Lung microvascular endothelial cell (primary cell): ENCODE measurements at places on chromosomes 4 and X. TPM values are rescaled to one million over a fixed set of nuclear protein-coding genes. Genes with fewer than 3 reads are reported as not detected.

DNA sequence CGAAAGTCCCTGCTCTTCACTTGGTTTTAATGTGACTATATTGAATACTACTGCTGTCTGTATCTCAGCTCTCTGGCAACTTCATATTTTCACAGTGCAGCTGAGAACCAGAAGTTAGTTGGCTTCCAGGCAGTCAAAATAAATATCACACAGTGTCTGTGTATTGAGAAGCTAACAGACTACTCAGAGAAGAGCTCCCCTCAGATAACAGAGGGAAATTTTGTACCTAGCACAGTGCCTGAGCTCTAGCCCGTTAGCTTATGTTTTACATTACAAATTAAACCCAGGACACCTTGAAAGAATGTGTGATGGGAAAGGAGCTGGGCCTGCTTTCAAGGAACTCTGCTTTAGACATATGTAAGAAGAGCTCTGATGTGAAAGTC is 22.7 kb downstream of the JADE1 start:
- DNase-seq, result no peak

- no peak for DNase-seq
These were observed 160.9 kb downstream of the SMIM20 start for GRCh38 chr4:26074712-26075430.

DNA sequence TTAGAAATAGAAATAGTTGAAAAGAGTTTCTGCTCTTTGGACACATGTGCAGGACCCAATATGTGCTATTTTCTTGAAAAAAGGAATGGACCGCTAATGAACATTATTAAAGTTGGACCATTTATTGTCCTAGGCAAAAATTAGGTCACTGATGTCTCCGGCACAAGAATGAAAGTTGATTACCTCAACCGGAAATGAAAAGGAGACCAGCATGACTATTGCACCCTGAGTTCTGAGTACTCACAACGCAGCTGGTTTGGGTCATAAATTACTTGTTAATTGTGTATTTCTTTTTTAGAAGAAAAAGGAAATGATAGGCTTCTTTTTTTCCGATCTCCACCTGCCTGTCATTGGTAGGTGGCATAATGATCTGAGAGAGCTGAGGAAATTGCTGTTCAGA is 232.7 kb downstream of the ARHGAP24 start:
- DNase-seq, result peak; percentile 73

DNA sequence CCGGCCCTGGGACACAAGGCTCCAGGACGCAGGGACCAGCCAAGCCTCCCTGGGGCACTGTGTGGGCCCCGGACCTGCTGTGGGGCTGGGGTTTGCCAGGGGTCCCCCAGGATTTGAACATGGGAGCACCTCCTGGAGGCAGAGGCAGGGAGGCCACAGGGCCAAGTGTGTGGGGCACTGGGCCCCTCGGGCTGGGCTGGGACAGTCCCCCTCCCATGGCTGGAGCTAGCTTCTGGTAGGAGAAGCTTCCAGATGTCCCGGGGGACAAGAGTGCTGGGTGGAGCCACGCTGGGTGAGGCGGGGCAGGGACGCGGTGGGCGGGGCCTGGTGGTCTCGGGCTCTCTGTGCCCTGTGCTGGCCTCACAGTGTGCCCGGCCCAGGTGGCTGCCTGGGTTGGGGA is 18.6 kb downstream of the FGFRL1 start:
- no peak for DNase-seq

Gene TGIF2LX
- total RNA-seq, result not detected in 2 replicates

Gene SPIN2A
- total RNA-seq, result under 0.01 and 0.20 TPM in 2 replicates
